ENCODE measurements at places on chromosomes 7 and 10.

GRCh38 chr10:112838784-112839481 lies 111.1 kb upstream of the TCF7L2 start:
- DNase-seq: no peak

DNA sequence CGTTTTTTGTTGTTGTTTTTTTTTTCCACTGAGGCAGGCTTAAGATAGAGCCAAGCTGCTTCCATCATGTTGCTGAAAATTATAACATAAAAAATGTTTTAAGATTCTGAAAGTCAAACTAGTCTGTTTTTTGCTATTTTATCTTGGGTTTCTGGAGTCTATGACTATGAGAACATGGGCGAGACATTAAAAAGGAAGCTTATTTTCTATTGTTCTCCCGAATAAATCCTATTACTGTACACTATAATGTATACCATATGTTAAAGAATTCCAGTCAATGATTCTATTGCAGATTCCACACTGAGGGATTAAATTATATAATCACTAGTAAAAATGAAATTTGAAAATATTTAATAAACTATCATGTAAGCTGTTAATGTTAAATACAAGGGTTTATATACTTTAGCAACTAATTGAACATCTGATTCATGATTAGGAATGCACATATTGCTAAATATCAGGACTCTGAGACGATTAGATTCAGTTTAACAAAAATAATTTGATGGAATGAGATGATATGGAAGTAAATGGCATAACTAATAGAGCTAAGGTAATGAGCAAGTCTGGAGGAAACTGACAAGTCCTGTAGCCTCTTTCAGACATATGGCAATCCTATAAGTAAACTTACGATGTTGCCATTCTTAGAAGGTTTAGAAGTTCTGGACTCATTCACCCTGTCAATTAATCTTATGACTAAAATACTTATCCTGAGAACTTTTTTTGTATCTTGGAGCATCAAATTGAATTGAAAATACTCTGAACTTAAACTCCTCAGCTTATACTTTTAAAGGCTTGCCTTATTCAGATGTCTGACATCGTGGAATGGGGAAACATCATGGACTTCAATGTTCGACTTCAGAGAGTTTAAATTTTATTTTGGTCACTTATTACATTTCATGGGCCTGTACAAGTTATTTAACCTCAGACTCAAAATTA lies 294.8 kb upstream of the DGKB start:
- DNase-seq: no peak

GRCh38 chr10:94251098-94251497 lies 111.6 kb downstream of the NOC3L start:
- no peak for DNase-seq

GRCh38 chr10:53744746-53745145 lies 972.2 kb upstream of the MBL2 start:
- DNase-seq: no peak

GRCh38 chr10:13067431-13067830 lies 32.5 kb upstream of the OPTN start:
- DNase-seq: no peak

DNA sequence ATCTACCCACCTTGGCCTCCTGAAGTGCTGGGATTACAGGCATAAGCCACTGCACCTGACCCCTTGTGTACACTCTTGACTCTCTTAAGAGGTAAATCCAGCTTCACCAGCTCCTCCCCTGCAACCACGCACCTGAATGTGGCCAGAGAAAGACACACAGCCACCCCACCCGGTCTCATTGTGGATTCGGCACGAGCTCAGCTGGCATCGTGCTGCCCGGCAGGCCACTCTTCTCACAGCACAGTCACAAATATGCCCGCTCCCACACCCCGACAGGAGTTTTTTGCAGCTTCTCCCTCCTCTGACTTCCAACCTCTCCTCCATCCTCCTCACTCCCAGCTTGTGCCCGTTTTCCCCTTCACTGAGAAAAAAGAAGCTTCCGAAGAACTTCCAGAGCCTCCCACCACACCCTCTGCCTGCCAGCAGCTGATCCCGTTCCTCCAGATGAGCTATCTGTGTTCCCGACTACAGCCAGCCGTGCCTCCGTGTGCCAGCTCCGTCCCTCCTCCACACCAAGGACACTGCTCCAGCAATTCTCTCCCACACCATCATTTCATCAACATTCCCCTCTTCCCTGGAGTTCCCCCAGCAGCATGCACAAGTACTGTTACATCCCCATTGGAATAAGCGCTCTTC lies 8.0 kb upstream of the SMARCD3 start:
- DNase-seq: no peak

DNA sequence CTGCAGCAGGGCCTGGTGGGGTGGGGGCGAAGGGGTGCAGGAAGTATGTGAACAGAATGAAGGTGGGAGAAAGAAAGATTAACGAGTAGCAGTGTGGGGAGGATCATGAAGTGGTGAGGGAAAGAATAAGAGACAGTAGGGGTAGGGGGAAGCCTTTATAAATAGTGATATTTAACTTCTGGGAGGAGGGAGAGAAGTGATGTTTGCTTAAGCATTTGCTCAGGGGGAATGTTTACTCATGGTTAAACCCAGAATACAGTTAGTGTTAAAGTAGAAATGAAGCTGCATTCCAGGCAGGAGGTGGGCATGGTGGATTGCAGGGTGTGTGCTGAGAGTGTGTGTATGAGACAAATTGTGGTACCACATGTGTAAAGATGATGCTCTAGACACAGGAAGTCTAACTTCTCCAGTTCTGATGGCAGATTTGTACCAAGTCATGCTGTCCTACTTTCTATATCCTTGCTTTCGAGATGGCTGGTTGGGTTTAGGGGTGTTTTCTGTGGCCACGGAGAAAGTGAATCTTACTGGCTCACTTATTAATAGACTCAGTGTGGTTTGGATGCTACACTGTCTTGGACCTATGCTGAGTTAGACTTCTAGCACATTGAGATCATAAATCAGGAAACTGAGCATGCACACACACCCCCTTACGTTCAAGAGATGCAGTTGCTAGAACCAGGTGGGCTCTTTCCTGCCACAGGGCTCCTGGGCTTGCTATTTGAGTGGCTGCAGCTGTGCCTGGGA lies 10.6 kb upstream of the DNMBP start:
- DNase-seq: no peak

GRCh38 chr10:12597176-12597575 lies 247.8 kb downstream of the CAMK1D start:
- no peak for DNase-seq

DNA sequence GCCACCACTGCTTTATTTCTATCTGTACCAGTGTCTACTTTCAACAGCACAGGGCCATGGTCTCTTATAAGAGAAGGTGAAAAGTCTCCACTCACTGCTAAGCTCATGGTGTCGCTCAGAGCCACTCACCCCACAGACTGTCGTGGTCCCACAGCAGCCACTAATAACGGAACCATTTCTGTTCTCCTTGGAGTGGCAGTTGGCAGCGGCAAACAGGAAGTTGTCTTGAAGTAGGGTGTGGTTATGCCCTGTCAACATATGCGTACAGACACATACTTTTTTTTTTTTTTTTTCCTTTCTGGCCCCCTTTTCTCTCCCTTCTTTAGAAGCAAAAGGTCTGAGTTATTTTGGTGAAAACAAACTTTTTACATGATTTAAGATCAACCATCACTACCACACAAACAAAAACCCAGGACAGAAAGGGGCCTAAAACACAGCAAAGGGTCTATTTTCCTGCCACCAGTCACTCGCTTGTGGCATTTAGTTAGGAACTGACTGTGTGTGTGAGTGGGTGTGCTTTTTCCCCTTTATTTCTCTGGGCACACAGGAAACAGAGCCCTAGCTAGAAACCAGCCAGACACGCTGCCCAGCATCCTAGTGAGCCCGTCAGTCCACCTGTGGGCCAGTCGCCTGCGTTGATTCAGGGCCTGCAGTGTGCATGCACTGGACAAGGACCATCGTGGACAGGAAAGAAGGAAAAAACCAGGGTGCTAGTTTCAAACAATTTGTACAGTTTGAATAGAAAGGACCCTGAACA lies 96.7 kb upstream of the EFCAB10 start:
- DNase-seq: peak; percentile 66

- DNase-seq: no peak
Measured at GRCh38 chr10:35565602-35566081, 39.5 kb upstream of the GJD4 start.

- no peak for DNase-seq
Measured at GRCh38 chr7:95056107-95056739, 148.8 kb downstream of the PPP1R9A start.
